ENCODE measurements at places on chromosomes 13 and 19.

DNA sequence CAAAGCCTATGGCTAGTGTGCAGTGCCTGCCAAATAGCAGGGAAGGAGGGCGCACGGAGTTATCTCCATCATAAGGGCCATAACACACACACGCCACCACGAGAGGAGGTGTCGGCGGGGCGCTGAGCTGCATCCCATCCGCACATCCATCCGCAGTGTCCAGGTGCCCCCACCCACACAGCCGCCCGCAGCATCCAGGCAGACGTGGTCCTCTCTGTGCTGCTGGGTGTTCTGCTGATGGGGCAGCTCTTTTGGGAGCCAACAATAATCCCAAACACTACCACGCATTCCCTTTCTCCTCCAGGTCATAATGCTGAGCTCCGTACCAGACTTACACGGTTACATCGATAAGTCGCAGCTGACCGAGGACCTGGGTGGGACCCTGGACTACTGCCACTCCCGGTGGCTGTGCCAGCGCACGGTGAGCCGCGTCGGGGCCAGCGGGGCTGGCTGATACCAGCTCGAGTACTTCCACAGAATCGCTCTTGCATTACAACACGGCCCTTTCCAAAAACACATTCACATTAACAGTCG lies 41.5 kb upstream of the F7 start:
- DNase-seq = no peak

DNA sequence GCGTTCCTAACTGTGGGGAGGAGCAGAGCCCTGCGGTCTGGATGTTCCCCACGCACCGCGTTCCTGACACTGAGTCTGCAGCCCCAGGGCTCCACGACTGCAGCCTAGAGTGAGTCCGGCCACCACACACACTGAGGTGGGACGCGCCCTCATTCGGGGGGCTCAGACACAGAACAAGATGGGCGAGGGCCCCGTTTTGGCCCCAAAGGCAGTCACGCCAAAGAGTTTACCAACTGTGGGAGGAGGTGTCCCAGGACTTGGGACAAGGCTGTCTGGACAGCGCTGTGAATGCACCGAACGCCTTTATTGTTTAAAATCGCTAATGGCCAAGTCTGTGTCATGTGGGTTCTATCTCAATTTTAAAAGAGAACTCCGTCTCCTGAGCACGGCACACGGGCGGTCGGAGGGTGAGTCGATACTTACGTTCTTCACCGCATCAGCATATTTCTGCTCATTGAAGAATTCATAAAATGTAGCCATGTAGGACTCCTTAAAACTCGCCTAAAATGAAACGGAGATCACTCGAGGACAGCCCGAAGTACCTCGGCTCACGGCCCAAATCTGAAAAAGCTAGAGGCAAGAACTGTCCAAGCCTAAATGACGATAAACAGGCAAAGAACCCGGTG lies 35.2 kb upstream of the C13orf46 start:
- no peak for DNase-seq

DNA sequence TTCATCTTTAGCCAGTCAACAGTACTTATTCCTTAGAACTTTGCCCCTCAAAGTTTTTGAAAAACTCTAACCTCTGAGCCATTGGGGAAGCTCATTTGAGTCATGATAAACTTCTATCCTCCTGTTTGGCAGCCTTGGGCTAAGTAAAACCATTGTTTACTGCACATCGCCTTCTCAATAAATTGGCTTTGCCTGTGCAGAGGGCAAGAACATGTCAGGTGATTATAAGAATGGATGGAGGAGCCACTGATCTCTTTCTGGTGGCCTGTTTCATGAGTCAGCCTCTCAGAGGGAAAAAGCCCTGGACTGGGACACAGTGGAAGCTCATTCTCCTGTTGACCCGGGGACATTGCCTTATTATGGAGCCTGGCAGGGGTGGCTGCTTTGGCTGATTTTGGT lies 19.4 kb upstream of the PSG4 start:
- DNase-seq = no peak

DNA sequence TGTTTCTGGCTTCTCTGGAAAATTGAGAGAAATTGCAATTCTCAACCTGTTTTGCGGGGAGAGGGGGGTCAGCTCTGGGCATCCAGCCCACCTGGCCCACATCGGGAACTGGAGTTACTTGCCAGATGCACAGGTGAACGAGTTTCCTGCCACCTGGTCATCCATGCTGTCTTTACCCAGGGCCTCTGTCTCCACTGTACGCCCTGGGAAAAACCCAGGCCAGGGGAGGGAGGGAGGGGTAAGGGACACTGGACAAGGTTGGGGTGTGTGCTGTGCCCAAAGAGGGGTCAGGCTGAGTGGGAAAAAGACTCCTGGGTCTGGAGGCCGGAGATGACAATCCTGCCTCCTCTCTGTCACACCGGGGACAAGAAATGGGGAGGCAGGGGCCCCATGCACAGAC lies 307.6 kb downstream of the ZNF536 start:
- no peak for DNase-seq

- no peak for DNase-seq
Observed at GRCh38 chr19:42018503-42019193, 24.6 kb upstream of the ATP1A3 start.

GRCh38 chr19:33366127-33366526 lies 7.4 kb upstream of the CEBPG start:
- DNase-seq = no peak

DNA sequence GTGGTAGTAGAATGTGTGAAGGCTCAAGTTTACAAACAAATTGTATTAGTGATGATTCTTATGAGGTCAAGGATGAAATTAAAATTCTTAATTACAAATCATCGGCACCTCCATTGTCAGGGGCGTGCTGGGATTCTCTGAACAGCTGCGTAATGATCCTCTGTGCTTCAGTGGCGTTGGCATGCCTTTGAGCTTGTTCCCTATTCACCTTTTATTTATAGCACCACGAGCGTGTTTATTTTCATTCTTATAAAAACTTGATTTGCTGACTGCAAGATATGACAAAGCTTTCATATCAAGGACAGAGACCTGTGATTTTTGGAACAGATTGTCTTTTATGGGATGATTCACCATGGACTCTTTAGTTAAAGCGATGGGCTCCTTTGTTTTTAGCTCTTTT lies 18.2 kb upstream of the UBL3 start:
- DNase-seq = no peak

DNA sequence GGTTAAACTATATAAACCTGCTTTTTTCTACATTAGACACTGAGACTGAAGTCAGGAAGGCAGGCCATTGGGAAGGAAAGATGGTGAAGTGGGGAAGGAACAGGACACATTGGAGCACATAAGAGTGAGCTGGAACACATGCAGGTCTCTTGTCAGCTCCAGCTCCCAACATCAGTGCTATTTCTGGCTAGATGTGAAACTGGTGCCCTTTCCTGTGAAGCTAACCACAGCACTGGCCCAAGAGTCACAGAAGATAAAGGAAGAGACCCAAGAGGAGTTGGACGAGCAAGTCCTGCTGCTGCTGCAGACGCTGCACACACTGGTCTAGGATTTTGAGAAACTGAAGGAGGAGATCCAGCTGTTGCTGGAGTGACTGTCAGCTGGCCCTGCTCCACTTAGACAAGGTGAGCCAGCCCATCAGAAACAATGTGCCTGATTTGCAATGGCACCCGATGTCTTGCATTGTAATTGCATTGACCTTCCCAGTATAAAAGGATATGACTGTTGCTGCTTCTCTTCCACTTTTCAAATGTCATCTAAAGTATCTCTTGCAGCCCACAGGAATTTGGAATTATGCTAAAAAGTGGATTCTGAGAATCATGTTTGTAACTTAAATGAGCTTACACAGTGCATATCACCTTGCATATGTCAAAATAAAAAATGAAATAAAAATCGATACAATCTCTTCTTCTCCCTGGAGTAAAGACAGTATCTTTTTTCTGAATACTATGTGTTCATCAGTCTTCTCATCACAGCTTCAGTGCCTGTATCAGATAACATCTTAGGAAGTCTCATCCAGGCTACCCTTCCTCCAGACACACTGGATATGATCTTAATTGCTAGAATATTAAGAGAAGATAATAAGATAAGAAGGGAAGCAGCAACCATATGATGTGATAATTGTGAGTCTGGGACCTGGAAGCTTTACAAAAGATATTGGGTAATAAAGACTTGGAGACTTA lies 230.7 kb upstream of the SPRY2 start:
- DNase-seq = no peak

GRCh38 chr19:19531951-19532805 lies 3.5 kb downstream of the YJEFN3 start:
- peak; percentile 85 for DNase-seq

DNA sequence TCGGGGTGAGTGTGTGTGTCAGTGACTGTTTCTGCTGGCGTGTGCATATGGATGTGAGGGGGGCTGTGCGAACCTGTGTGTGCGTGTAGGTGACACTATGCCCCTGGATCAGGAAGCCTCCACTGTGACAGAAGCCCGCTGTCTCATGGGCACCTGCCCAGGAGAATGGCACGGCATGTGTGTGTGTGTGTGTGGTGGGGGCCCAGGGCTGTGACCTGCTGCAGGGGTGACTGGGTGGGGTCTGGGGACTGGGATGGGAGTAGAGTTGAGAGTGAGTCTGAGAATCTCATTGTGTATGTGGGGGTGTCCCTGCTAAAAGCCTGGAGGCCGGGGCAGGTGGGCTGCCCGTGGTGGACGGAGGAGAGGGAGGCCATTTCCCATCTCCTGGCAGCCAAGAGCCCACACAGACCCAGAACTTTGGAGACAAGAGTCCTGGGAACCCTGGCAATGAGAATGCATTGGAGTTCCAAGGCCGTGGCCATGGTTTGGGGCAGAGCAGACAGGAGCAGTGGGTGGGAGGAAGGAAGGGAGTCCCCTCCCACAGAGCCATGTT lies 6.4 kb upstream of the TPM4 start:
- no peak for DNase-seq

DNA sequence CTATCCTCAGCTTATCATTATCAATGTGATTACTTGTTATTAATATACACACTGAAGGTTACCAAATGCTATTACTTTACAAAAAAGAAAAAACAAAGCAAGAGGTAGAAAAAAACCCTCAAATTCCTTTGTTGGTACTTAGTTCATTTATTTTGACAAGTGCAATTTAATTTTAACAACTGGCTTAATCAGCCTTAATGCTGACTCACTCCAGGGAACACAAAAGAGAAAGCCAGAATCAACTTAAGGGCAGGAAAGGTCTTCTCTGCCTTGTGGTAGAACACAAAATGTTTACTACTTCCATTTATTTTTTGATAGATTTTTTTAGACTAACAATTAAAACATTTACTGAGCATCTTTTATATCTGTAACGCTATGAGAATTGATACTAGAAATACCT lies 417.1 kb downstream of the PCDH17 start:
- no peak for DNase-seq

- no peak for DNase-seq
Observed at GRCh38 chr19:29499921-29500590, 25.7 kb upstream of the VSTM2B start.

- no peak for DNase-seq
Observed at GRCh38 chr19:12754465-12755196, 3.0 kb downstream of the BEST2 start.

- DNase-seq = no peak
Observed at GRCh38 chr19:56689198-56689597, 17.6 kb upstream of the ZNF835 start.

DNA sequence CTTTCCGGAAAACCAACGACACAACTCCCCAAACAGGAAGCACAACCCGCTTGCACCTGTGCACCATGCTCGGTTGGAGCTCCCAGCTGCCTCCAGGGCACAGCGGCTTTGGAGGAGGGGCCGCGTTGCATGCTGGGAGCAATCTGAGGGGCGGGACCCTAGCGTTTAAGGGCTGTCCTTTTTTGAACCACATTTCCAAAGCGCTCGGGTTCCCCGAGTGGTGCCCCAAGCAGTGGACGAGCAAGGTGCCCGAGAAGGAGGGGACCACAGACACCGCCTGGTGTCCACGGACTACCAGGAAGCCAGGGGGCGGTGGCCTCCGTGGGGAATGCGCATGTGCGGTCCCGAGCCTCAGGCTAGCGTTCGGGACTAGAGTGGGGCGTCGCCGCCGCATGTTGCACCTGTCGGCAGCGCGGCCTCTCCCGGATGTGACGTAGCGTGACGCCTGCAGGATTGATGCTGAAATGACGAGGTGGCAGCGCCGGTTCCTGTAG lies 11.9 kb upstream of the ZNF57 start:
- peak; percentile 31 for DNase-seq

GRCh38 chr13:102693776-102694175 lies 1.1 kb downstream of the METTL21C start:
- no peak for DNase-seq

DNA sequence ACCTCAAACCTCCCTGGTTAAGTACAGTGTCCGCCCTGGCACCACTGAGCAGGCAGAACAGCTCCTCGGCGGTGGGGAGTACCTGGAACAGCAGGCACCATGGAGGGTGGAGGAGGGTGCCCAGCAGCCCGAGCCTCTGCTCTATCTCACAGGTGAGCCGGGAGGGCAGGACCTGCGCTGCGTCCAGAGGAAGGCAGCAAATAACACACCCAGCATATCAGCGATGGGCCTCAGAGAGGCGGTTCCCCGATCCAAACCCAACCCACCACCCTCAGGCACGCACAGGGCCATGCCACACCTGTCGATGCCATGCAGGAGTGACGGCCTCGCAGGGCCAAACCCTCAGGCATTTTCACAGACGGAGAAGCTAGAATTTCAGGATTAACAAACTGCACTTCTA lies 11.8 kb downstream of the PEPD start:
- DNase-seq = no peak

DNA sequence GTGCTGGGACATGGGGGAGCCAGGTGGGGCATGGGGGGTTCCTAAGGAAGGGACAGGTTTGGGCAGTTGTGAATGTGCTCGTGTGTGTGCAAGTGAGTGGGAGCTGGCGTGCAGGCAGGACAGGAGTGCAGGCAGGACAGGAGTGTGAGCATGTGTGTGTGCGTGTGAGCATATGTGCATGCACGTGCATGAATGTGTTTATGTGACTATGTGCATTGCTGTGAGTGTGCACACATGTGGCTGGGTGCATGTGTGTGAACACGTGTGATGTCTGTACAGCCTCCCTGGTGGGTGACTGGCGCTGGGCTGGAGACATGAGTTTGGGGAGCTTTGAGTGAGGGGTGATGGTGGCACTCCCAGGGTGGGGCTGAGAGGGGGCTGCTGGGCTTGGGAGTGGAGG lies 33.4 kb downstream of the CRTC1 start:
- DNase-seq = no peak

DNA sequence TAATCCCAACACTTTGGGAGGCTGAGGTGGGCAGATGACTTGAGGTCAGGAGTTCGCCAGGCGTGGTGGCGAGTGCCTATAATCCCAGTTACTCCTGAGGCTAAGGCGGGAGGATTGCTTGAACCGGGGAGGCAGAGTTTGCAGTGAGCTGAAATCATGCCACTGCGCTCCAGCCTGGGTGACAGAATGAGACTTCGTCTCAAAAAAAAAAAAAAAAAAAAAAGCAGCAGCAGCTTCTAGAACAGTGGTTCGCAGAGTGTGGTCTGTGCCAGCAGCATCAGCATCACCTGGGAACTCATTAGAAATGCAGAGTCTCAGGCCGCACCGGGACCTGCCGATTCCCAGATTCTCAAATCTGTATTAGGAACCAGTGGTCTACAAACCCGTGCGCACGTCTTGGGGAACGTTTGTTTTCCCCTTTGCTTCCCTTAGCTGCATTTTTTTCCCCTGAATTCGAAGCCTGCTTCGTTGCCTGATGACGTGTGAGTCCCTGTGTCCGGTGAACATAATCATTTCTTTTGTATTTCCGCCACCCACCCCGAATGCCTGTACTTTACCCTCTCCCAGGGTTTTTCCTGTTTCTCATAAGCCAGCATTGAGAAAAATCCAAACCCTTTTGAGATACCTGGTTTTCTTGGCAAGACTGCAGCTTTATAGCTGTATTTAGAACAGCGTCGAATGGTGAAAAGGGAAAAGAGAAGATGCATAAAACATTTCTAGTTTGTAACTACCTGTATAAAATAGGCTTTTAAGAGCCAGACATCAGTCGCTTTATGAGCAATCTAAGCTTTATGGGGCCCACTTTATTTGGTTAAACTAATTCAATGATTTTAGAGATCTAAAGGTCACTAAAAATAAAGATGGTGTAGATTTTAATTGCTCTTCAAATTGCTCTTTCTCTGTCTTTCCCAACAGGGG lies 49.8 kb downstream of the BICRA start:
- no peak for DNase-seq
